NCI-H510A (cell line): ENCODE measurements at places on chromosomes 2 and 18.

GRCh38 chr2:148455791-148456190, 188.8 kb upstream of the EPC2 start:
- DNase-seq: no peak

DNA sequence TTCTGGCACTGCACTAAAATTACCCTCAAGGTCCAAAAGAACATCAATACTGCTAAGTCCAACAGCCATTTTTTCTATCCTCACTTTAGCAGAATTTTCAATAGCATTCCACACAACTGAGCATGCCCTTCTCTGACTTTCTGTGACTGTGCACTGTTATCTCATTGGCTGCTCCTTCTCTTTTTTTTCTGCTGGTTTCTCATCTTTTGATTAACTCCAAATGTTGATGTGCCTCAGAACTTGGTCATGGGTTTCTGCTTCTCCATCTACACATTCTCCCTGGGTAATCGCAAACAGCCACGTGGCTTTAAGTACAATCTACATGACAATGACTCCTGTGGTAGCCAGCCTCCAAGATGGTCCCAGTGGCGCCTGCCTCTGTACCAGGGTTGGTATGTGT, 75.0 kb upstream of the CD226 start:
- no peak for DNase-seq

- DNase-seq: no peak
These were observed 124.2 kb downstream of the RPRM start for GRCh38 chr2:153354377-153354776.

- DNase-seq: no peak
These were observed 8.8 kb downstream of the IMMT start for GRCh38 chr2:86186431-86186830.

DNA sequence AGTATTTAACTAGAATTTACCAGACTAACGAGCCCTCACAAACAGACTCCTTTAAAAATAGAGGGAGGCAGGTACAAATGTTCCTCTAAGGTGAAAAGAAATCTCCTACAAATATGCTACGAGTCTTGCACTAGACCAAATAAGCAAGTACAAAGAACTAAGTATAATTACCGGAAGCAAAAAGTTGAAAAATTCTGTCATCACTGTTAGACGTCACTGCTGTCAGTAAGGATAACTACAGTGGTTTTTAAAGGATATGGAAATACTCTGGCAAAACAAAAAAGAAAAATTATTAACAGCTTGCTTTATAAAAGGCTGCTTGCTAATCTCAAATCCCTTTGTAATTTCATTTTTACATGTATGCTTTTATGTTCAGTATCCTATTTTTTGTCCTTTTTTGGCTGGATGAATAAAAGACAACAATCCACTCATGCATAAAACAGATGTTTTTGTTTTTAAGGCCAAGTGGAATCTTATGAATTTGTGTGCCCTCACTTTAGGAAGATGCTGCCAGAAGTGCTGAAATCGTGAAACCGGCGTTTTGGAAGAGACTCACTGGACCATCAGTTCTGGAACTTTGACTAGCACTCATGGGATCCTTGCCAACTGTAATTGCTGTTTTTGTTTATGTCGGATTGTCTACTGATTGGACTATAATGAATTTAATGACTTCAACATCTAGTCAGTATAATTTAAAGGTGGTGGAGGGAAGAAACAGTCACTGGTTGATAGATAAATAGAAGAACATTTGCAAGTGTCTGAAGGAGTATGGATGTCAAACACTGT, 6.7 kb downstream of the ZNF521 start:
- DNase-seq: no peak

DNA sequence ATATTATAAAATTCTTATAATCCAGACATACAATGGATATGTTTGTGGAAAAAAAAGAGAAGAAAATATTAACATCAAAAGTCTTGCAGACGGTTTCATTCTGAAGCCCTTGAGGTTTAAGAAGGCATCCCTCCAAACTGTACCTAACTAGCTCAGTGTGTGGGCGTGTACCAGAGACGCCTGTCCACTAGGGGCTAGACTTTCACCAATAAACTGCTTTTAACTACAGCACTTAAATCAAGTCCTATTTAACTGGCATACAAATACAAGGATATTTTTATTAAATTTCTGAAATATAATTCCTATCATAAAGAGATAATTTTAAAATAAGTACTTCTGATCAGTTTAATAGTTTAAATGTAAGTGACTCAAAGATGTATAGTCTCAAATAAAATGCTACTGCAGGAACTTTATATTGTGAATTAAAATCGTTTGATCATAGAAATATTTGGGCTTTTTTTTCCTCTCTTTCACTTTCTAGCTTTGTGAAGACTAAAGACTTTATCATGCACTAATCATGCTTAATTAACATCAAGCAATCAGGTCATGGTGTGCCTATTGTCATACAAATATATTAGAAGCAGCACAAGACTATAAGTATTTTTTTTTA, 437.7 kb downstream of the SATB2 start:
- DNase-seq: peak; percentile 5

DNA sequence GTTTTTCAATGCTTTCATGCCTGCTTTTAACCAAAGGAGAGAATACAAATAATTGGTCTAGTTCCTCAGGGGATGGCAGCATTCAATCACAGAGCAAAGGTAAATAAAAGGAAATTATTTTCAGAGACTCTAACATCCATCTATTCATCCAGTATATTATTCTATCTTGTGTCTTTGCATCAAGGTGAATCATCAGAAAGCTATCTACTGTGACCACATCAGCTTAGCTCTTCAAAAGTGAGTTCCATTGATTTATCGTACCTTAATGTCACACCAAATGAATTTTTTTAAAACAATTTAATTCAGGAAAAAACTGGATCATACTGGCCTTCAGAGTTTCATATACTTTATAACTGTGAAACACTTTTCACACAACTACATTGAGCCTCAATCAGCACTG, 66.1 kb downstream of the CHN1 start:
- no peak for DNase-seq

DNA sequence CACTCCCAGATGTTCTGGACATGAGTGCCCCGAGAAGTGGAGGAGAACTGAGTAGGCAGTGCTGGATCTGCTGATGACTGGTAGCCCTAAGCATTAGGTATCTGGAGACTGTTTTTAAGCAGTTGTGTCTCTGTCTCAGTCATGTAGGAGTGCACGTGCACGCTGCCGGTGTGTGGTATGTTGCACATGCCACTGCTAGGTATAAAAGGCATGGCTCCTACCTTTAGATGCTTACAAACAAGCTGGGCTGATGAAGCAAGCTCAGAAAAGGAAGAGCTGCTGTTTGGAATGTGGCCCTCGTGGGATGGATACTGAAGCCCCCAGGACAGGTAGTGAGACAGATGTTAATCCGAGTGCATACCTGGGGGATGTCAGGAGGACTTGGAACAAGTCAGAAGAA, 49.1 kb downstream of the HK2 start:
- DNase-seq: no peak

GRCh38 chr2:71721669-71722068, 268.3 kb downstream of the DYSF start:
- DNase-seq: no peak

- no peak for DNase-seq
These were observed 906.7 kb downstream of the NRXN1 start for GRCh38 chr2:50125246-50125645.

- no peak for DNase-seq
These were observed 435.7 kb downstream of the ZEB2 start for GRCh38 chr2:144084114-144084661.

GRCh38 chr18:56652802-56653201, 1.6 kb downstream of the WDR7 start:
- DNase-seq: no peak
